ENCODE measurements at places on chromosomes 1 and 21.

- DNase-seq: no peak
These were observed 294.7 kb downstream of the SIPA1L2 start for GRCh38 chr1:232335261-232335660.

GRCh38 chr21:45169682-45170081 is 95.3 kb downstream of the ADARB1 start:
- DNase-seq: no peak

DNA sequence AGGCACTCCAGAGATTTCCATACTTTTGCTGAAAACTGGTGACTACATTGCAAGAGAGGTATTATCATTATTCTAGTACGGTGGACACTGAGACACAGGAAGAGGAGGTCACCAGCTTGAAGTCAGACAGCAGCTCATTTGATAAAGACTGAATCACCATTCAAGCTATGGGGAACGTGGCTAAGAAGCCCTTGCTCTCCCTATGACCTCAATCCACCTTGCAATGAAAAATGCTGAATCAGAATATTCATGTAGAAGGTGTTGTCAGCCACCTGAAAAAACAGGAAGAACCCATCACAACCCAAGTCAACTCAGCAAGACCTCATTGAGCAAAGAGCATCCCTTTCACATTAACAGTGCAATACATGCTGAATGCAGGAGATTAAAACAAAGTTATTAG is 59.0 kb upstream of the FGGY start:
- no peak for DNase-seq

DNA sequence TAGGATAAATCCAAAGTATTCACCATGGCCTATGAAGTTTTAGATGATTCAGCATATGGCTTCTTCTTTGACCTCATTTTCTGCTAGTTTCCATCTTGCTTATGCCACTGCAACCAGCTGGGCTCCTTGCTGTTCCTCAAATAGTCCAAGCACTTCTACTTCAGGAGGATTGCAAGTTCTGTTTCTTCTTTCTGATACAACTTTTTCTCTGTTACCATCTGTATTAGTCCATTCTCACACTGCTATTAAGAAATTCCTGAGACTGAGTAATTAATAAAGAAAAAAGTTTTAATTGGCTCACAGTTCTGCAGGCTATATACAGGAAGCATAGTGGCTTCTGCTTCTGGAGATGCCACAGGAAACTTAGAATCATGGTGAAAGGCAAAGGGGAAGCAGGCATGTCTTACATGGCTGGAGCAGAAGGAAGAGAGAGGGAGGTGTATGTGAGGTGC is 20.3 kb downstream of the PTGS2 start:
- no peak for DNase-seq

DNA sequence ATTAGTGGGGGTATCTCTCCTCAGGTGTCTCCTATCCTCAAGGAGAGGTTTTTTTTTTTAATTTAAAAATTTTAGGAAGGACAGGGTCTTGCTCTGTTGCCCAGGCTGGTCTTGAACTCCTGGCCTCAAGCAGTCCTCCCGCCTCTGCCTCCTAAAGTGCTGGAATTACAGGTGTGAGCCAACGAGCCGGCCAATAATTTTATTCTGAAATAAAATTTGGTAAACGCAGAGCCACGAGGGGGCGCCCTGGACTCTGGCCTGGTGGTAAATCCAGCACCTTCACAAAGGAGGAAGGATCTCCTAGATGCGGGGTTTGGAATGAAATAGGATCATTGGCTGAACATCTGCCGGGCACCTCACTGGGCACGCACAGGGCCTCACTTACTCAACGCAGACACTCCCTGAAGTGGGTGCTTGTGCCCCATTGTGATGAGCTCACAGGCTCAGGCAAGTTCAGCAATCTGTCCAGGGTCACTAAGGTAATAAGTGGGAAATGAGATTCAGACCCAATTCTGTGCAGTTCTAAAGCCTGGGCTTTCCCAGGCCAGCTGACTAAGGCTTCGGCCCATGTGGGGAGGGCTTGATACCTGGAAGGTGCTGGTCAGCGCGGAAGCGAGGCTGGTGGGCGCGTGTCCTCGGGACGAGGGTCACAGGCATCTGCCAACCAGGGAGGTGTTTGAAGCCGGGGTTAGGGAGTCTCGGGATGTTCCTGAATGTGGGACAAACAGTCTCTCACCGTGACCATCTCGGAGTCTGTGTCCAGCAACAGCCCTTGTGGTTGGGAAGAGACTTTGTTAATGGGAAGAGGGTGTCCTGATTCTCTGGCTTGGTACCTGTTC is 32.7 kb upstream of the ETV3 start:
- DNase-seq: peak; percentile 37

- no peak for DNase-seq
These were observed 46.1 kb downstream of the TNR start for GRCh38 chr1:175697255-175697654.

- DNase-seq: no peak
These were observed 89.0 kb downstream of the URB2 start for GRCh38 chr1:229714964-229715603.
